ENCODE measurements at places on chromosomes 7 and 10.

- DNase-seq = no peak
These were observed 98.6 kb upstream of the FGFR2 start for GRCh38 chr10:121696854-121697253.

DNA sequence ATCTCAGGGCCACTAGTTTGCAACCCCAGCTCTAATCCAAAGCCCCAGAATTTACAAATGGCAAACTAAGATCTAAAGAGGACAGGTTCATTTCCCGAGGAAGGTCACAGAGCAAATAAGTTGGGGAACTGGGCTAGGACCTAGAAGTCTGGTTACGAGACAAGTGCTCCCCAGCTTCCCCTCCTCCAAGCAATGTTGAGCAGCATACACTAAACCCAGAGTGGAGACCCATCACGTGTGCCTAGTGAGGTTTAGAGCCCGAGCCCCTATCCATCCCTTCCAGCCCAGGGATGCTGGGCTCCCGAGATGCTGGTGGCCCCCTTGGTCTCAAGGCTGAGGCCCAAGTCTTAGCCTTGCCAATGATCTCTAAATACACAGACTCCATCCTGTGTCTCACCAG is 209.5 kb upstream of the ZMIZ1 start:
- DNase-seq = no peak

DNA sequence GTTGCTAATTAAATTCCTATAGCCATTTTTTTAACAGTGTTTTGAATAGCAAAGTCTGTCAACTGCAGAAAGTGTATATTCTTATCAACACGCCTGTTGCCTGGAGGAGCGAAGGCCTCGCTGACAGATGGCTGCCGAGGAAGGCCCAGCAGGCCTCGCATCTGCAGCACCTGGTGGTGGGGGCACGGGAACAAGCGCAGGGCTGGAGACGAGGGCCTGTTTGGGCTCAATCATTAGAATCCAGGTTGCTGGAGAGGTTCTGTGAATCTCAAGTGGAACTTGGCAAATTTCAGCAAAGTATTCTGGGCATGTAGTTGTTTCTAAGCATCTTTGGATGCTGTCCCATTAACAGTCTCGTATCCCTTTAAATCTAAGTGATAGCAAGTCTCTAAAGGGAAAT is 66.1 kb upstream of the FAM204A start:
- DNase-seq = no peak

- DNase-seq = no peak
These were observed 1.2 kb downstream of the THNSL1 start for GRCh38 chr10:25017661-25018060.

- DNase-seq = no peak
These were observed 91.0 kb downstream of the CDH23 start for GRCh38 chr10:71487726-71488125.

- DNase-seq = no peak
These were observed 8.7 kb upstream of the LRRTM3 start for GRCh38 chr10:66917104-66917503.
